ENCODE measurements at places on chromosomes 12 and 14.

GRCh38 chr12:130334937-130335336 is 2.8 kb upstream of the PIWIL1 start:
- no peak for DNase-seq

DNA sequence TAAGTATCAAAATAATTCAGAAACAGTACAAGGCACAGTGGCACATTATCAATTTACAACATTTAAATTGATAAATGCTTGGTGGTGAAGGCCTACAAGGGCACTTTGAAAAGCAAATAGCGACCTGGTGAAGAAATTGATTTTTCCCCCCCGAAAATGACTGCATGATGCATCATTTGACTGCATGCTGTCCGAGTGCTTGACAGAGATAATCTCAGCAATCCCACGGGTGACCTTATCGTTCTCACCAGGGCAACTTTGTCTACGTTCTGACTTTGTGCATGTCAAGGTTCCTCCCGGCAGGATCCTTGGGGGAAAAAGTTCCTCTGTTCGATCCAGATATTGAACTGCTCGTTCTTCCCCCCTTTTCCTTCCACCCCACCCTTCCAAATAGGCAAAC is 384.8 kb downstream of the EGLN3 start:
- no peak for DNase-seq

- DNase-seq, result no peak
These were observed 69.6 kb upstream of the KRAS start for GRCh38 chr12:25320123-25321006.

GRCh38 chr12:46698003-46698402 is 127.8 kb downstream of the SLC38A4 start:
- no peak for DNase-seq

DNA sequence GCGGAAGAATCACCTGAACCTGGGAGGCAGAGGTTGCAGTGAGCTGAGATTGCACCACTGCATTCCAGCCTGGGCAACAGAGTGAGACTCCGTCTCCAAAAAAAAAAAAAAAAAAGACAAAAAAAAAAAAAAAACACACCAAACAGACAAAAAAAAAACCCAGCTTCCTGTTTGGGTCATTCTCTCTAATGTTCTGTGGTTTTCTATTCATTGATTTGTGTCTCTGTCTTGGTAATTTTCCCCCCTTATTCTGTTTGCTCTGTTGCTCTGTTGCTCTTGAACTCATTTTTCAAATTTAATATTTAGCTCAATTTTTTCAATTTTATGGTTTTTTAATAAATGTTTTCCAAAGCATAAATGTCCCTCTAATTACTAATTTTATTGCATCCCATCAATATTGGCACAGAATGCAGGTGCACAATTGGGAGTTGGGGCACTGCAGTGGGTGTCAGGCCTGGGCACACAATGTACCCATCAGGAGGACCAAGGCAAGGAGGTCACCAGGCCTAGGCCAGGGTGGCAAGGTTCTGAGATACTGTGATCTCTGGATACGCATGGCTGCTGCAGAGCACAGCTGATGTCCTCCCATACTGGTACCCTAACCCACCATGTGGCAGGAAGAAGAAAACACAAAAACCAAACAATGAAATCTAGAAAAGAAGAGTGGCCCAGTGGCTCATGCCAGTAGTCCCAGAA is 8.0 kb upstream of the GNPTAB start:
- no peak for DNase-seq

- DNase-seq, result no peak
These were observed 844.3 kb downstream of the GALC start for GRCh38 chr14:87148655-87149054.

- DNase-seq, result no peak
These were observed 196.5 kb upstream of the PRMT8 start for GRCh38 chr12:3294481-3294911.

- DNase-seq, result no peak
These were observed 156.7 kb downstream of the TMTC3 start for GRCh38 chr12:88298761-88299242.

DNA sequence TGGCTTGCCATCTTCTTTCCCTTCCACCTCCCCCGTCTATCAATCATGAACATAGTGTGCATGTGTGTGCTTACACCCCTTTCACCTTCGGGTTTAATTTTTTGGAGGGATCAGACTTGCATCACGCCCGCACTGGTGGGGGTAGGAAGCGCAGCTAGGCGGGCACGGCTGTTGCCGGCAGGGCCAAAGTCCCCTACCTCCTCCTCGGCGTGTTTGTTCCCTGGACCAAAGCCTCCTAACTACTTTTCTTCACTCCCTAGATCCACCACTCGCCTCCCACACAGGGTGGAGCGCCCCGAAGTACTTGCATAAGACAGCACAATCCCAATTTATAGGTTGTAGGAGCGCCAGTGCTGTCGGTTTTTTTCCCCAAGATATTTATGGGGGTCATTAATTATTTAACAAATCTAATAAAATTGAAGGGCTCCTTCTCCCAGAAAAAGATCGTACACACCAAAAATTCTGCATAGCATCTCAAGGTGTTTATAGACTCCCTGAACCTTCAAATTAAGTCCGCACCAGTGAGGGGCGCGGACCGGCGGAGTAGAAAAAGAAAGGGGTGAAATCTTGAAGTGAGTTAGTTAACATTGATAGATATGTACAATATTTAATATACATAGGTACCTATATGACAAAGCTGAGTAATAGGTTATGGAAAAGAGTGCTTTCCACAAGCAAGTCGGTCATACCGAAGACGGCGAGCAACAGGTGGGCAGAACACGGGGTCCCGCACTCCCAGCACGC is 717 bp downstream of the PKP2 start:
- peak; percentile 10 for DNase-seq

DNA sequence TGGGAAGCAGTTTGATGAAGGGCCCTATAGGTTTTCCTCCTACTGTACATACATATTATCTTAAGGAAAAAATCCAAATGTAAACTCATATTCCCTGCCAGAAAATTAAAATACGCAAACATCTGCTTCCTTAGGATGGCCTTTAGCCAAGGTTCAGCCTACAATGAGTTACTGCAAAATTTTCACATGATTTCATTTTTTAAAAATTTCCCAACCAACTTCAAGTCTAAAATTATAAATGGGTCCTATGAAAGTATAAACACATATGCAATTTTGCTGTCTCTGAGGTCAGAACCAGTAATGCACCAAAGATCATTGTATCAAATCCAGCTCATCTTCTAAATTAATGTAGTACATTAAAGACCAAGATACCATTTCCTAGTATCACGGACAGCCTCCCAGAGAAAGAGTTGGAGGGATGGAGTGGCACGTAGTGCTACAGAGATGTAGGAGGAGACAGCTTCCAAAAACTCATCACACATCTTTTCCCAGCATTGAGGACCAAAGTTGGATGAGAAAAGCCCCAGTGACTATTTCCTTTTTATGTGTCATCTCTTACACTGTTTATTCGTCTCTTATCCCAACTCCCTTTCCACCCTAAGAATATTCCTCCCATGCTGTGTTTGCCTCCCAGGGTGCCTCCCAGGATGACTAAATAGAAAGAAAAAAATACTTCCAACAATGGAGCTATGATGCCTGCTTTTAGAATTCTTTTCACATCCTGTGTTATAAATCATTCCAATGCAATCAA is 92.3 kb upstream of the SLCO1C1 start:
- no peak for DNase-seq

DNA sequence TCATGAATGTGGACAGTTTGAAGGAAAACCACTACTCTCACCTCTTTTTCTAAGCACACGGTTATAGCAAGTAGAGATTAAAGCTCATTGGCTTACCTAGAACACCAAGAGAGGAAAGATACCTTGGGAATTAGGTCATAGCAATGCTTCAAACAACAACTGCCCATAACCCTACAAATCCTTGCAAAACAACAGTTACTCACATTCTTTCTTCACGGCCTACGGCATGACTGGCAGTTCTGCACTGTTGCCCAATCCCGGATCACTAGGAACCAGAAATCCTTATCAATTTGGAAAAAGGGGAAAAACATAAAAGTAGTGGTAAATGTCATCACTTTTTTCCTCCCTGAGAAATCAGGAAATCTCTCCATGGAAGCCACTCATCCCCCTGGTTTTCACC is 9.6 kb upstream of the ISM2 start:
- DNase-seq, result no peak

GRCh38 chr12:93243689-93244513 is 133.8 kb upstream of the NUDT4 start:
- DNase-seq, result peak; percentile 54

DNA sequence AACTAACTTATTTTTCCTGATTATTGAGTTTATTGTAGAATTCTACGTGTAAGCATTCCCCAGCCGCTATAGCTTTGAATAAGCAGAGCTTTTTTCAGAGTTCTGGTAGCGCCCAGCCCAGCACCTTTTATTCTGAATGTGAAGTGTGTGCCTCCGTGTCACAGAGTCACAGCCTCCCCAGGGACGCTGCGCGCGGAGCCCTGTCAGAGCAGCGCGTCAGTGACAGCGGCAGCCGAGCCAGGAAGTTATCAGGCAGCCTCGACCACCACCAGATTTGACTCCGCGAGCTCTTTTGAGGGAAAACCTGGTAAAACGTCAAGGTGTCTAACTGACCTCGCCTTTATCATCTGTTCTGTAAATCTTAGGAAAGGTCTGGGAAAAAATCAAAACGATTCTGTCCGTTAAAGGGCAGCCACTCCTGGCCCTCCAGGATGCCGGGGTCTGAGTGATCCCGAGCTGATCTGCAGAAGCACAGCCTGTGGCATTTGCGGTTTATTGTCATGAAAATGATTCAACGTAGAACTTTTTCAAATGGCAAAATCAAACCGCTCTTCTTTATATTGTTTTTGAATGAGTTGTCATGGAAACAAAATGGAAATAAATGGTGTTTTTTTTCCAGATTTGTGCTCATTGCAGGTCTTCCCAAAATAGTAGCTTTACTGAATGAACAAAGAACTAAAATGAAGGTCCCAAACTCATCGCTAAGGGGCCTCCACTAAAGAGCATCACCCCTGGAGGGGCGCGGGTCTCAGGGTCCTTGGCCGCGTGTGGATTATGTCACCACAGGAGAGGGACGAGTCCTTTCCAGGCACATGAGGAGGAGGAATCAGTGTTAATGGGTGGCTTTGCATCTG is 43.1 kb upstream of the MMP17 start:
- DNase-seq, result no peak

DNA sequence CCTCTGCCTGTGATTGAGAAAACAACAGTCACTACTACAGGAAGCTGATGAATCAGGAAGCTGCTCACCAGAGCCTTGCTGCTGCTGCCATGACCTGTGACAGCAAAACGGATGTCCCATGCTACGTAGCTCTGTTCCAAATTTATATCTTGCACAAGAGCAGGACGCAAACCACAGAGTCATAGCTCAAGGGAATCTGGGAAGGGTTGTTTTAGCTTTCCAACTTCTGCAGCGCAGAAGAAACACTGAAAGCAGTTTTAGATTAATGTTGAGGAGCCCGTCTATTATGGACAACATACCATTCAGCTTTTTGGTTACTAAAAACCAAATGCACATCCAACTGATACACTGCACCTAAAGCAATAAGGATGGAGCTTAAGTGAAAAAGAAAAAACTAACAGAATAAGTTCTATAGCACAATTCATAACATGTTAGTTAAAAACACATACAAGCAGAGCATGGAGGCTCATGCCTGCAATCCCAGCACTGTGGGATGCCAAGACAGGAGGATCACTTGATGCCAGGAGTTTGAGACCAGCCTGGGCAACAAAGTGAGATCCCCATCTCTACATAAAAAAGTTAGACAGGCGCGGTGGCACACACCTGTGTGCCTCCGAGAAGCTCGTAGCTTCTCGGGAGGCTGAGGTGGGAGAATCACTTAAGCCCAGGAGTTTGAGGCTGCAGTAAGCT is 1.7 kb upstream of the ANKRD33 start:
- no peak for DNase-seq

DNA sequence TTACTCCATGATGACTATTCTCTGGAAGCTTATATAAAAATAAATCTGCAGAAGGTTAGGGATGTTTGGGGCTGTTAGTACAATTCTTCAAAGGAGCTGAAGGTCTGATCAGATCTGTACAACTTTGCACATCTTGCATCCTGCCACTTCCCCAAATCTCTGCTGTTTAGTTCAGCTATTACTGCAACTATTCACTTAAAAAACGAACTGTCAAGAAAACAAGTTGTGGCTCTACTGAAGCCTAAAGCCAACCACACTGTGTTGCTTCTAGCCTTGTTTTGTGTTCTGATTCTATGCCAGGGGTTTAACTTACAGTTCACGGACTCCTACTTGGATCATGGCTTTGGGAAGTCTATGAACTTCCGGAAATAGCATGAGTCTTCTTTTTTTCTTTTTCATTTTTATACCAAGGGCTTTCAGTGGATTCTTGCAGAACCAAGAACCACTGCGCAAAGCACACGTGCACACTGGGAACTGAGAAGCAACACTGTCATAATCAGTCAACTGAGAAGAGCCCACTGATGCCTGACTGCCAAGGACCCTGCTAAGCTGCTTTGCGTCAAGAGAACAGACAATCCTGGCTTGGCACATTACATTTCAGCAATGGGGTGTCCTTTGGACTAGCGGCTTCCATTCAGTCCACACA is 66.3 kb upstream of the EEA1 start:
- no peak for DNase-seq

DNA sequence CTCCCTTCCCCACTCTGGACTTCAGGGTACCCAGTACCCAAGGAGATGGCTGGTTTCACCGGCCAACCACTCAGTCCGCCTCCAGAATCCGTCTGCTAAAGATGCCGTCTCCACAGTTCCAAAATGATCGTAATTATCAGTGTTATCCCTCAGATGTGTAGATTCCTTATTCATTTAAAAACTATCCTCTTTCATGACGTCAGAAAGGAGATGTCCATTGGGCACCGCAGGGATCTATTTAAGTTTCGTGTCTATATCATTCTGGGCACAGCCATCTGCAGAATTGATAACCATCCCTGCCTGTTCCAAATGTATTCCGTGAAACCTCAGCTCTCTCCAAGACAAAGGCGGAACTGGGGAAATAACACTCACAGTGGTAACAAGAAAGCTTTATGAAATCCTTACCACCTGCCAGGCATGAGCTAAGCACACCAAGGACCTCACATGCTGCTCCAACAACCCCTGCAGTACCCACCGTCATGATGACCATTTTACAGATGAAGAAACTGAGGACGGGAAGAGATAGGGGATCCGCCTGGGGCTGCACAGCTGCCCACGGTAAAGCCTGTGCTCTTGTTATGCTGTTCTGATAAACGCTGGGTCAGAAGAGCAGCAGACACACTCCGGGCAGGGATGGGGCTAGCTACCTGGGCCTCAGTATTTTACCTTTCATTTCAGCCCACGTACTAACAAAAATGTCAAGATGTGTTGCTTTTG is 90.0 kb downstream of the BCL11B start:
- no peak for DNase-seq

- no peak for DNase-seq
These were observed 1.8 kb downstream of the PXMP2 start for GRCh38 chr12:132689227-132689626.

DNA sequence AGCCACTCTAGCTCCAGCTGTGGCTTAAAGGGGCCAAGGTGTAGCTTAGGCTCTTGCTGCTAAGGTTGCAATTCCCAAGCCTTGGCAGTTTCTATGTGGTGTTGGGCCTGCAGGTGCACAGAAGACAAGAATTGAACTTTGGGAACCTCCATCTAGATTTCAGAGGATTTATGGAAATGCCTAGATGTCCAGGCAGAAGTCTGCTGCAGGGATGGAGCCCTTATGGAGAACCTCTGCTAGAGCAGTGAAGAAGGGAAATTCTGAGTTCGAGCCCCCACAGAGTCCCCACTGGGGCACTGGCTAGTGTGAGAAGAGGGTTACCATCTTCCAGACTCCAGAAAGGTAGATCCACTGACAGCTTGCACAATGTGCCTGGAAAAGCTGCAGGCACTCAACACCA is 694.7 kb downstream of the SLC16A7 start:
- no peak for DNase-seq
